ENCODE measurements at places on chromosomes 5 and 9. TPM values are rescaled to one million over a fixed set of nuclear protein-coding genes. Genes with fewer than 3 reads are reported as not detected.

DNA sequence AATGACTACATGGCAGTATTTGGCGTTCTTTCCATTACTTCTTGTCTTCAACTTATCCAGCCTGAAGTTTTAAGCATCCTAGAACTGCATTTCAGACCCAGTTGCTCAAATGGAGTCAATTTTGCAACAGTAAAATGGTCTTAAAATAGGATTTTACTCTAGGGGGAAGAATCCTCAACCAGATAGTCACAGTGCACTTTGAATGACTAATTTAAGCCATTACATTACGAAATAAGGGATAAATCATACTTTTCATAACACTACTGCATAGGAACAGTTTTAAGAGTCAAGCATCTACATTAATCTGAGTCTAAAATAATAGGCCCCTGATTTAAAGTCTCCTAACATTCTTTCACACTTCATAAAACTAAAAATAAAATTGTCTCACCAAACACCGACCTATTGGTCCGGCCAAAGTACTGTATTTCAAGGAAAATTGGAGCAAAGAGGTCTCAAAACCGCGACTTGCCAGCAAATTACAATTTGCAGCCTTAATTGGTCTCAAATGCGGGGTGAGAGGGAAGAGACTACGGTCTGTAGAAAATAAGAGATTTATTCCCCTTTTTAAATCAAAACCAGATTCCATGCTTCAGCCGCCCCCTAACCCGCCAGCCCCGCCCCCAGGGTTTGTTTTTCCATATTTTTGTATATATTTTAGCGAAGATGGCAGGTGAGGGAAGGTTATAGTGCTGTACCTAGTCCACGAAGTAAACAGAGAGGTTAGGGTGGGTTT lies 1.2 kb upstream of the SMARCA2 start:
- peak; percentile 55 for DNase-seq
- no peak overlapping the region for H3K27ac ChIP-seq
- H3K4me3 ChIP-seq = peak overlapping the region; percentile 98
- H3K27me3 ChIP-seq = peaks cover 11% of the 10 kb centered on the region

DNA sequence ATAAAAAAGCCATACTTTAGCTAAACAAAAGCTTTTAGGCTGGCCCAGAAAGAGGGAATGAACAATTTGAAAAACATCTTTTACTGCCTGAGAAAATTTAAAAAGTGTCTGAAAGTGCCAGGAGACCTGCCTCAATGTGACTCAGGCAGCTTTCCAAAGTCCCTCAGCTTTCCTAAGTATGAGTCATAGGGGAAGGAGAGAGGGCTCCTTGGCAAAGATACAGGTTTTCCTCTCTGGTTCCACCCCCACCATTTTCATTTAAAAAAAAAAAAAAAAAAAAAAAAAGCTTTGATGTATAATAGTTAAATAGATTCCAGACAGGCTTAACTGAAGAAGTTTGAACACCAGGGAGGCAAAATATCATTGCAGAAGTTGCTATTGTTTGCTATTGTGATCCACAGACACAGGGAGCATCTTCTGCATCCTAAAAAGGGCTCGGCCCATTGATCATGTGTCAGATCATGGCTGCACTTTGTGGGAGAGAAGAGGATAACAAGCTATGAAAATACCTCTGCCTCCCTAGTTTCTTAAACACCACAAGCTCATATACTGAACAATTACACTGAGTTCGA lies 71.5 kb downstream of the MRPS27 start:
- peaks cover 16% of the 10 kb centered on the region for H3K4me1 ChIP-seq
- DNase-seq = no peak
- no peak overlapping the region for H3K4me3 ChIP-seq
- H3K27ac ChIP-seq = no peak overlapping the region
- no peaks in the 10 kb centered on the region for H3K27me3 ChIP-seq

DNA sequence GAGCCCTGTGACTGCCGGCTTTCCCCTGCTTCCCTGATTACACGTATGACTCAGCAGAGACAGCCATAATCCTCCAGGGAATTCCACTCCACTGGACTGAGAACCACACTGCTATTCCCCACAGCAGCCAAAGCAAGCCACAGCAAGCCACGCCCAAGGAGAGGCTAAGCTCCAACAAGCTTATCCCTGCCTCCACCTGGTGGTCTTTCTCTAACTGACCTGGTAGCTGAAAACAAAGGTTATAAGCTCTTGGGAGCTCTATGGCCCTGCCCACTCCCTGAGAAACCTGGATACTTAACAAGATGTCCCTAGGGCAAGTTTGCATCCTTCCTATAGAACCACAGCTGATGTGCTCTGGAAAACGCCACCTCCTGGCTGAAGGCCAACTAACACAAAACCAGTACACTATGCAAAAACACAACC lies 613.7 kb upstream of the CDH18 start:
- H3K36me3 ChIP-seq = no peaks in the 10 kb centered on the region
- no peak overlapping the region for H3K4me3 ChIP-seq
- H3K4me1 ChIP-seq = no peaks in the 10 kb centered on the region
- H3K27me3 ChIP-seq = no peaks in the 10 kb centered on the region
- H3K27ac ChIP-seq = no peak overlapping the region
- no peak for DNase-seq

GRCh38 chr9:71909887-71910649 lies 925 bp downstream of the ABHD17B start:
- peaks cover 17% of the 10 kb centered on the region for H3K36me3 ChIP-seq
- H3K4me1 ChIP-seq = peaks cover 51% of the 10 kb centered on the region
- peak overlapping the region; percentile 91 for H3K27ac ChIP-seq
- peak; percentile 84 for DNase-seq
- no peaks in the 10 kb centered on the region for H3K27me3 ChIP-seq

- peaks cover 2% of the 10 kb centered on the region for H3K4me1 ChIP-seq
- H3K4me3 ChIP-seq = no peak overlapping the region
- H3K27me3 ChIP-seq = no peaks in the 10 kb centered on the region
- DNase-seq = no peak
- no peak overlapping the region for H3K27ac ChIP-seq
These were observed 288.7 kb downstream of the FBXL17 start for GRCh38 chr5:108093186-108093585.

DNA sequence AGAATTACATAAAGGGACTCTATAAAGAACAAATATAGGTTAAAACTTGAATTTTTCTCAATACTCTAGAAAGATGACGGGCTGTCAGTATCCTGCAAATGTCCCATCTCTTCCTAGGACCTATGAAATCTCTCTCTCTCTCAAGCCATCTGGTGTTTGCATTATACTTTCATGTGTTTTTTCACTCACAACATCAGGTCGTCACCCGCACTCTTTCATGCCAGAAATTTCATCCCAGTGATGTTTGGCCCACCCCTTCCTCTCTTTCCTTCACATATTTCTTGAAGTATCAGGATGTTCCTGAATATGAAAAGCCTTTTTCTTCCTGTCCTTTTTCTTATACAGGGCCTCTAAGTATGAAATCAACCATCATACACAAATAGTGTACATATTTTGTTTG lies 63.3 kb upstream of the GAS1 start:
- no peak overlapping the region for H3K27ac ChIP-seq
- H3K36me3 ChIP-seq = no peaks in the 10 kb centered on the region
- H3K4me1 ChIP-seq = no peaks in the 10 kb centered on the region
- no peak overlapping the region for H3K4me3 ChIP-seq

- no peak overlapping the region for H3K27ac ChIP-seq
- no peak overlapping the region for H3K4me3 ChIP-seq
- H3K36me3 ChIP-seq = no peaks in the 10 kb centered on the region
- peaks cover 2% of the 10 kb centered on the region for H3K27me3 ChIP-seq
These were observed 132.4 kb downstream of the FRMD3 start for GRCh38 chr9:83405759-83406158.

- peak overlapping the region; percentile 39 for H3K4me3 ChIP-seq
- no peak for DNase-seq
- H3K27me3 ChIP-seq = no peaks in the 10 kb centered on the region
- peak overlapping the region; percentile 20 for H3K27ac ChIP-seq
- peaks cover 21% of the 10 kb centered on the region for H3K4me1 ChIP-seq
- H3K36me3 ChIP-seq = peaks cover 15% of the 10 kb centered on the region
These were observed 2.9 kb downstream of the TMEM250 start for GRCh38 chr9:136115641-136116359.

TAF11L10 gene
- total RNA-seq = not detected

PCDHGA7 gene
- total RNA-seq = 0.05 TPM

SH2D3C gene
- 22.2 TPM for total RNA-seq

Measured in activated CD4-positive, alpha-beta T cell treated with anti-CD3 and anti-CD28 coated beads, Interleukin-2, amount 10 ng/mL, durations not matched to agents 24 days and 14 days (primary cell).